IPS-NIHi11 (cell line): ENCODE measurements at places on chromosomes 13 and 19.

DNA sequence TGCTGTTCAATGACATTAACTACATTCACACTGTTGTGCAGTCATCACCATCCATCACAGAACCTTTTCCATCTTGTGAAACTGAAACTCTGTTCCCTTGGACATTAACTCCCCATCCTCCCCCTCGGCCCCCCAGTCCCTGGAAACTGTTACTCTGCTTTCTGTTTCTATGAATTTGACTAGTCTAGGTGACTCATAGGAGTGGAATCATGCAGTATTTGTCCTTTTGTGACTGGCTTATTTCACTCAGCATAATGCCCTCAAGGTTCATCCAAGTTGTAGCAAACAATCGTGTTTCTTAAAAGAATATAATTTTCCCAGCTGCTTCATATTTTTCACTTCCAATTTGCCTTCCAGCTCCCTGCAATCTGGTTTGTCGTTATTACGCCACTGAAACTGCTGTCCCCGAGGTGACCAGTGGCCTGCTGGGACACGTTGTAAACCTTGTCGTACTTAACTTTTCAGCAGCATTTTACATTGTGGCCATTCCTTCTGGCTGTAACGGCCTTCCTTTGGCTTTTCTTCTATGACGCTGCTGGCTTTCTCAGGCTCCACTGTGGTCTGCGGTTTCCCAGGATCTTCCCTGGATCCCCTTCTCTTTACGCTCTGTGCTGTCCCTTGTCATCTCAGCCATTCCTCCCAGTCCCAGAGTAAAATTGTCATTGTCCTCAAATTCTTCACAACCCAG is 74.0 kb downstream of the DHRS12 start:
- DNase-seq, result no peak

GRCh38 chr13:28355822-28356371 is 139.0 kb downstream of the FLT1 start:
- DNase-seq, result no peak

- no peak for DNase-seq
Measured at GRCh38 chr13:50074843-50075242, 59.6 kb downstream of the KCNRG start.

DNA sequence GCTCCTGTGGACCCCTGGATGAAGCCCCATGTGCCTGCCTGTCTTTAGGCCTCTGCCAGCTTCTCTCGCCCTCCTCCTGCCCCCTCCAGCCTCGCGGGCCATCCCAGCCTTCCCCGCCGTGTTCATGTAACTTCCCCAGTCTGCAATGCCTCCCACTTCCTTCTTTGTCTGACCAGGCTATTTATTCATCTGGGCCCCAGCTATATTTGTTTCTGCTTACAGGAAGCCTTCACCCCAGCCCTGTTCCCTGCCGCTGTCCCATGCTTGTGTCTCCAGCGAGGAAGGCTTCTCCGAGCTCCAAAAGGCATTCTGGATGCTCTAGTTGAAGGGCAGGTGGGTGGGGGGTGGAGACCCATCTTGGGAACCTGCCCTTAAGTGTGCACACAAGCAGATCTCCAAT is 7.9 kb upstream of the C3 start:
- DNase-seq, result no peak

- DNase-seq, result no peak
Measured at GRCh38 chr13:113502686-113503085, 12.2 kb upstream of the DCUN1D2 start.

- no peak for DNase-seq
Measured at GRCh38 chr19:53112286-53112685, 9.1 kb upstream of the ZNF160 start.

- DNase-seq, result no peak
Measured at GRCh38 chr13:109900741-109901140, 114.4 kb upstream of the IRS2 start.

DNA sequence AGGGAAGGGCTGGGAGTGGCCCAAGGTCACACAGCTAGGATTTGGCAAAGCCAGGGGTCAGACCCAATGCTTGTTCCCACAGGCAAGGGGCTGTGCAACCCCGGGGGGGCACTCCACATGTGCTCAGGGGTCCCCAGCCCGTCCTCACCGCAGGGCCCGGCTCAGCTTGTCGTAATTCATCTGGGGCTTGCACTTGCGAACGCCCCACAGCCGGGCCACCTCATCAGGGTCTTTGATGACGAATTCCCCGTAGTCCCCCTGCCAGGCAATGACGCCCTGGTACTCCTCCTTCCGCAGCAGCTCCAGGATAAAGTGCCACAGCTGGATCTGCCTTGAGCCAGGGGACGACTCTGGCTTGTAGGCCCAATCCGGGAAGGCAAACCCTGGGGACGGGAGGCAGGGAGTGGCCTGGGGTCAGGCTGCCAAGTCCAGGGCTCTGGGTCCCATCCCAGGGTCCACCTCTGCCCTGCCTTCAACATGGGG is 4.7 kb downstream of the ERF start:
- DNase-seq, result no peak

- no peak for DNase-seq
Measured at GRCh38 chr13:51380269-51380668, 40.8 kb downstream of the SERPINE3 start.

DNA sequence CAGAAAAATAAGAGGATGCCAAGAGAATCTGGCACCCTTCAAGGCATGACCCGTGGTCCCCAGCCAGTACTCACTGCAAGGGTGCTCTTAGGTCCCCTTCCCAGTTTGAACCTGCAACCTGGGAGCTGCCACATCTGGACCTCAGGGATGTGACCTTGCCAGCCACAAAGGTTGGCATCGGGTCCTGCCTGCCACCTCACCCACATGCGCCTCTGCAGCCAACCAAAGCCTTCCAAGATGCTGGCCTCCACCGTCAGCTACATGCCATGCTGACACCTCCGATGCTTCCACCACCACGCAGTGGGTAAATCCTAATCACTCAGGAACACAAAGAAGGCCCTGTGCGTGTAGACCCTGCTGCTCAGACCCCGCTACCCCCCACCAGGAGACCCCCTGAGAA is 35.1 kb downstream of the ELL start:
- no peak for DNase-seq

DNA sequence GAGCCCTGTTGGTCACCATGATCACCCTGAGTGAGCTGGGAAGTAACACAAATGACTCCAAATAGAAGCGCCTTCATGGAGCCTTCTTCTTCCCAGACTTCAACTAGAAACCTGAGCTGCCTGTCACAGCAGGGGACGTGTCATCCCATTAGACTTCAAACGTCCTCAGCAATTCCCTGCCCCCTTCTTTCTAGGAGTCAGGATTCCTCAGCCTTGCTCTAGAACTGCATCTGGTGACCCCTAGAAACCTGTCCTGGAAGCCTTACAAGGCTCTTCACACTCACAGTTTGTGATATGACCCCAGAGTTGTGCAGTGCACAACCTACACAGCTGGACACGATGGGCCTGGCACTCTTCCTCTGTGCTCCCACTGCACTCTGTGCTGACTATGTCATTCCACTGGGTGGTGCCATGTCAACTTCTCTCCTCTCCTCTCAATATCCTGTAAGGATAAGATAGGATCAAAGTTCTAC is 23.6 kb upstream of the TTYH1 start:
- peak; percentile 20 for DNase-seq

DNA sequence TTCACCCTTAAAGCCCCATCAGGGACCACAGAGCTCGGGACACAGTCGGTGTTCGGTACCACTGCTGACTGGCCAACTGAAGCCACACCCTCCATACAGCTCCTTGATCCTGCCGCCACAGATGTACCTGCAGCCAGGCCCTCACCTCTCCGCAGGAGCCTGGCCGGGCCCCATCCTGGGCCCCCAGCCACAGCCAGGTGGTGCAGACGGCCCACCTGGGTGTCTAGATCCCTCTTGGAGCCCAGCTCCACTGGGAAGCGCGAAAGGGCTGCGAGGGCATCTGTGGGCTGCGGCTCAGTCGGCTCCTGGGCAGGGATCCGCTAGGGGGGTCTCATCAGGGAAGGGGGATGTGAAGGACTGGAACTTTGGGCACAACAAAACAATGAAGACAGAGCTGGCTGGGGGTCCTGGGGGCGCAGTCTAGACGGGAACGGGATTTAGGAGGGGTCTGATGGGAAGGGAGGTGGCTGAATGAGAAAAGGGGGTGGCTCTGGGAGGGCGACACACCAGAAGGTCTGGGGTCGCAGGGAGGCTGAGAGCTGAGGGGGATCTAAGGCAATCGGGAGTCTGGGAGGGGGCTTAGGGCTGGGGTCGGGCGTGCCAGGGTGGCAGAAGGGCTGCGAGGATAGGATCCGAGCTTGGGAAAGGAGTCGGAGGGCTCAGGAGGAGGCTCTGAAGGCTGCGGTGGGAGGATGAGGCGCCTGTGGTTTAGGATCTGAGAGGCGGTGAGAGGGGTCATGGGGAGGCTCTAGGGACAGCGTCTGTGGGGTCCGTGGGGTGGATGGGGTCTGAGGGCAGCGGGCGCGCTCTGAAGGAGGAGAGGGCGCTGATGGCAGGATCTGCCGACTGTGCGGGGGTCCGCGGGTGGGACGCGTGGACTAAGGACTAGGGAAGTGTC is 15.8 kb downstream of the PRODH2 start:
- no peak for DNase-seq

DNA sequence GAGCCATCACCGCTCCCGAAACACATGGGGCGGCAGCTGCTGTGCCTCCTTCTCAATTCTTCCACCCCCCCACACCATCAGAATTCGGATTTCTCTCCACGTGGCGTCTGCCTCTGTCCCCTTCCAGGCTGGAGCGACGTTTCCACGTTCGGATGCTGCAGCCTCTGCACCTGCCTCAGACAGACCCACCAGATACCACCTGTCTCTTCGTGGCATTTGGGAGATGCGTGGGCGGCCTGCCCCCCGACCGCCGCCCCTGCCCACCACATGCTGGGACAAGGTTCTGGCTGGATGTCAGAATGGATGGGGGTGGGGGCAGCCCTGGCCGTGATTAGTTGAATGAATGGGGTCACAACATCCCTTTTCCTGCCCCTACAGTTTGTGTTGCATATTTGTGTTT is 90.0 kb downstream of the SLC7A1 start:
- DNase-seq, result no peak

DNA sequence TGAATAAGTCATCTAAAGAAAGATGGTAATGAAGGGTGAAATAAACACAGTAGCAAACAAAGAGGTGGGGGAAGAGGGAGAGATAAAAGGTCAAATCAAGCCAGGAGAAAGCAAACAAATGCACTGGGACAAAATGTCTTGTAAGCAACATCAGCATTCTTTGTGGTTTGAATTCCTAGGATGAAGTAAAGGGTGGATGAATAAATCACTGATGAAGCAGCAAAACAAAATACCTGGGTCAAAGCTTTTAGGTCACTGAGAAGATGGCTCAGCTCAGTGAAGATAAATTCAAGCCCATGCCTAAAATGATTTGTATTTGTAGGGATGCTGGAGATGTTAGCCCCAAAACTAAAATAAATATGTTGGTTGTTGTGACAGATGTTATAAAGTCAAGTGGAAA is 86.5 kb upstream of the FBXL3 start:
- no peak for DNase-seq

- DNase-seq, result no peak
Measured at GRCh38 chr13:65603160-65603559, 1627.0 kb downstream of the PCDH9 start.

DNA sequence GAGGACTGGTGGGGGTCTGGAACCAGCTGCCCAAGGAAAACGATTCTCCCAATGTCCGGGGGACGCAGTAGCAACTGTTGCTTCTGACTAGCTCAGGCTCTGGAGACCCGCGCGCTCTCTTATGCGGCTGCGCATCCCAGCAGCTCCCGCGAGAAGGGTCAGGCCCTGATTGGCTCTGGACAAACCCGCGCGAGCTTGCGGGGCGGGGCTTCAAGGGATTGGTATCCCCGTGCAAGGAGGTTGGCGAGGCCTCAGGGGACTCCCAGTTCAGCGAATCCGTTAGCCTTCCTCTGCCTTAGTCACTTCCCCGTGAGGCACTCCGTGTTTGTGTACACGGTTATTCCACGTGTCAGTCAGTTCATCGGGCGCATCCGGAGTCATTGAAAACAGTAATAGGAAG is 20.2 kb downstream of the SIGLECL1 start:
- peak; percentile 32 for DNase-seq

- DNase-seq, result no peak
Measured at GRCh38 chr19:38657633-38658222, 10.3 kb downstream of the ACTN4 start.

DNA sequence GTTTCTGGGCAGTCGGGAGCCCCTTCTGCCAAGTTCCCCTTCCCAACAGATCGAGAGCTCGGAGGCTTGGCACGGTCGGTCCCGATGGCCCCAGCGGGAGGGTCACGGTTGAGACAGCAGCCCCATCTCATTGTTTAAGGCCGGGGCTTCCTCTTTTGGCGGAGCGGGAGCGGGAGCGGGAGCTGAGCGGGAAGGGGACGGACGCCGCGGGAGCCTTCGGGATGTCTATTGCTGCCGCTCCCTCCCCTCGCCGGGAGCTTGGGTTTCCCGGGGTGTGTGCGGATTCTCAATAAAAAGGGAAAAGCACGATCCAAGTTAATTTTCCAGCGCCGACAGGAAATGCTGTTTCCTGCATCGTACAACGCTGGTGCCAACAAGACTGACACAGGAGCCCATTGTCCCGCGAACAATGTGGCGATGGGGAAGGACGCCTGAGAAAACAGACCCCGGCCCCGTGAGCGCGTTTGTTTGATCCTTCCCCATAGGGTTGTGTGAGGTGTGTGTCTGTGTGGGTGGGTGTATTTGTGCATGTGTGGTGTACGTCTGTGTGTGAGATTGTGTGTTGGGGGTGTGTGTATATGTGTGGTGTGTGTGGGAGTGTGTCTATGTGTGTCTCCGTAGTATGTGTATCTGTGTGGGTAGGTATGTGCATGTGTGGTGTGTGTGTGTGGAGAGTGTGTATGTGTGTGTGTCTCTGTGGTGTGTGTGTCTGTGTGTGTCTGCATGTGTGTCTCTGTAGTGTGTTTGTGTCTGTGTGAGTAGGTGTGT is 36.3 kb upstream of the FLT1 start:
- peak; percentile 68 for DNase-seq

DNA sequence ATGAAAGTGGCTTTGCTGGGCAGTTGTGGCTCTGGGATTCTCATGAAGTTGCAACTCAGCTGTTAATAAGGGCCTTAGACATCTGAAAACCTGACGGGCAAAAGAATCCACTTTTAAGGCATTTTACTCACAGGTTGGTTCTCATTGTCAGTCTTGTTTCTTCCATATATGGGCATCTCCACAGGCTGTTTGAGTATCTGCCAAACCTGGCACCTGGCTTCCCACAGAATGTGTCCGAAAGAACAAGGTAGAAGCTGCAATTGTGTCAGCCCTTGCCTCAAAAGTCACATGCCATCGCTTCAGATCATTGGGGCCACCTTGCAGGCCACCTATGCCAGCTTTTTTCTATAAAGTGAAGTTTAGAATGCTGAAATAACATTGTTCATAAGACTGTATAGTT is 102.4 kb downstream of the KCTD12 start:
- peak; percentile 36 for DNase-seq

DNA sequence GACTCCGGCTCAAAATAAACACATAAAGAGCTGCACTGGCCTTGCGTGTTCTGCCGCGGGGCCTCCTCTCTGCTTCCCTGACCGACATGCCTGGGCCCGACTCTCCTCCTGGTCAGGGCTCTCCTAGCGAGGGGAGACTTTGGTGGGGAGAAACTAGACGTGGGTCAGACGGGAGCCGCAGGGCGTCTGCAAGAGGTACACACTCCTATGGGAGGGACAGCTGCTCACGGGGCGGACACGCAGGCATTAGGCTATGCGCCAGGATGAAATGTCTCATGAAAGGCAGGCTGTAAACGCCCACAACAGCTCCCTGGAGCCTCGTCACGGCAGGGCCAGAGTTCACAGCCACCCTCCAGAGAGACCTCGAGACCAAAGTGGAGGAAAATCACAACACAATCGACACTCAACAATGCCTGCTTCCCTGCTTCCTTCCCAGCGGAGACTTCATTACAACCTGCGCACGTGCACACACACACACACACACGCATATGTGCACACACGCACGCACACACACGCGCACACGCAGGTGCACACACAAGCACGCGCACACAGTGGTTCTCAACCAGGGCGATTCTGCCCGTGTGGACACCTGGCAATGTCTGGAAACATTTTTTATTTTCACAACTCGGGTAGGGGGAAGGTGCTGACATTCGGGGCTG is 5.8 kb downstream of the SLC39A3 start:
- DNase-seq, result no peak
